Activated CD4-positive, alpha-beta T cell treated with anti-CD3 and anti-CD28 coated beads, Interleukin-2, amount 10 ng/mL, durations not matched to agents 24 days and 14 days (primary cell): ENCODE measurements at places on chromosomes 12 and 14. TPM values are rescaled to one million over a fixed set of nuclear protein-coding genes. Genes with fewer than 3 reads are reported as not detected.
A peak's percentile ranks its signal among the peaks of the same experiment; 100 is the strongest.

DNA sequence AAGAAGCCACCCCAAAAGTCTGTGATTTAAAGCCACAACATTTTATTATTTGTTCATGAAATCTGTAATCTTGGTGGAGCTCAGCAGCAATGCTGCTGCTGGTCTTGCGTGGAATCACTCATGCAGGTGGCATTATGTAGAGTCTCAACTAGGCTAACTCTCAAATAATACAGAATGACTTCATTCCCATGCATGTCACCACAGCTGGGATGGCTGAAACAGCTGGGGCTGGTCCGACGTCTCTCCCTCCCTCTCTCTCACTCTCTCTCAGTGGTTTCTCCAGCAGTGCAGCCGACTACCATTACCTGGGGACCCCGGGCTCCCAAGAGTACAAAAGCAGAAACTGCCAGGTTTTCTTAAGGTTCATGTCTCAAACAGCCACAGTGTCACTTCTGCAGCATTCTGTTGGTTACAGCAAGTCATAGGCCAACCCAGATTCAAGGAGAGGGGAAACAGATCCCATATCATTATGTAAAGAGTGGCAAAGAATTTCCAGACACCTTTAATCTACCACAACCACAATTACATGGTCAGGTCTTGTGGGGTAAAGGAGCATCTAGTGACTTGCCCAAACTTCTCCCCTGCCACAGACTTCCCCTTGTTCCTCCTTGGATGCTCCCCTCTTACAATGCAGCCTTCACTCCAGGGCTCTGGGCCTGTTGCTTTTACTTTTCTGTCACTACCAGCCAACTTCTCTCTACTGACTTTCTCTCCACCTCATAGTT is 192.0 kb upstream of the HMGA2 start:
- no peaks in the 10 kb centered on the region for H3K27me3 ChIP-seq
- H3K36me3 ChIP-seq = no peaks in the 10 kb centered on the region
- H3K27ac ChIP-seq = no peak overlapping the region
- no peak overlapping the region for H3K4me3 ChIP-seq
- H3K4me1 ChIP-seq = no peaks in the 10 kb centered on the region
- no peak for DNase-seq

CMAS gene
- total RNA-seq = 32.9 and 36.7 TPM in 2 replicates

DNA sequence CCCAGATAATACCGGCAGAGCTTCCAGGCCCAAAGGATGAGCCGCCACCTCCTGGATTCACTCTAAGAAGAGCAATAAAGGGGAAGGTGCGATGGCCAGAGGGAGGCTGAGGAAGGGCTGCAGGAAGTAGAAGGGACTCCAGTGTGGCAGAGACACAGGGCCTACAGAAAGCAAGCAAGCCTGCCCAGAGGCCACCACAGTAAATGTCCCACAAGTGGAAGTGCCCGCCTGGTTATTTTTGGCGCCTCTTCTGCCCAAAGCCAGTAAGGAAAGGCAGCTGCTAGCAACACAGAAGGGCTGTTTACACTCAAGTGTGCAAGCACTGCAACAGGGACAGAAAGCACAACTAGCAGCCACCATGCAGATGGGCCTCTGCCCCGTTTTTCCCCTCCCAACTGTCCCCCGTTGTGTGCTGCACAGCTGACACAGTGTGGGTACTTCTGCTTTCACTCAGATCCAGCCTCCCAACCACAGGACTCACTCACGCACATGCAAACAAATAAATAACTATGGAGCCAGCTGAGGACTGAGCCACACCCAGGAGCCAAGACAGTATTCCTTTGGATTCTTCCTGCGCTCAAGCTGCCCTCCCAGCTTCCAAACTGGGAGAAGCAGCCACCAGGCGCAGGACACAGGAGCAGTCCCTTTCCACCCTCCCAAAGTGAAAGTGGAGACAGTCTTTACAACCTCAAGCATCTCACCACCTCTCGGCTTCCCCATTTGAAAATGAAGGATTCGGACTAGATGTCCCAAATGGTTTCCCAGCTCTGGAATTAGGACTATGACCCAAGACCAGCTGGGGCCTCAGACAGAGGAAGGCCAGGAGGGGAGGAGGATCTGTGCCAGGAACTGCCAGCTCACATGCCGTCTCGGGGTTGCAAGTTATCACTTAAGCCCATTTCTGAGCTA is 40.0 kb upstream of the PNMA1 start:
- peaks cover 90% of the 10 kb centered on the region for H3K4me1 ChIP-seq
- H3K27me3 ChIP-seq = no peaks in the 10 kb centered on the region
- H3K4me3 ChIP-seq = peak overlapping the region; percentile 87
- H3K27ac ChIP-seq = peak overlapping the region; percentile 96
- DNase-seq = peak; percentile 85

DNA sequence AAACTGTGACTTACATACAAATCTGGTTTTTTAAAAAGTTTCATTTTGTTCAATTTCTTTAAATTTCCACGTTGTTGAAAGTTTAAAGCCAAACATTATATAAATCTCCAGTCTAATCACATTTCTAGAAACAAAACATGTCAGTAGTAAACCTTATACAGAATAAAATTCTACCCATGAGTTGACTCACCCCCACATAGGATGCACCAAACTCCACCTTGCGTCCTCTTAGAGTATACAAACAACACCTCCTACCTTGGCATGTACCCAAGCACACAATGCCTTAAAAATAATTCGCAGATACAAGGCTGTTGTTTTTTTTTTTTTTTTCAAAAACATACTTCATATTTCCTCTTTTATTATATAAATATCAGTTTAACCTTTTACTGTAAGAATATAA is 3.3 kb downstream of the FBXL14 start:
- peaks cover 28% of the 10 kb centered on the region for H3K36me3 ChIP-seq

IFT43 gene
- 8.9 and 10.2 TPM in 2 replicates for total RNA-seq

PRH1 gene
- total RNA-seq = 18.2 and 22.4 TPM in 2 replicates

GRCh38 chr14:99394602-99395156 is 86.0 kb downstream of the SETD3 start:
- DNase-seq = no peak
- peaks cover 23% of the 10 kb centered on the region for H3K36me3 ChIP-seq
- no peak overlapping the region for H3K27ac ChIP-seq
- no peak overlapping the region for H3K4me3 ChIP-seq
